Vagina (tissue), 2 donors: ENCODE measurements at places on chromosomes 7 and 10.
A peak's percentile ranks its signal among the peaks of the same experiment; 100 is the strongest.

- H3K36me3 ChIP-seq = no peaks in the 10 kb centered on the region
- H3K27me3 ChIP-seq = no peaks in the 10 kb centered on the region
- H3K4me3 ChIP-seq = no peak overlapping the region
- H3K4me1 ChIP-seq = no peaks in the 10 kb centered on the region
- no peak overlapping the region for H3K27ac ChIP-seq
- DNase-seq = no peak
Observed at GRCh38 chr10:125797994-125798662, 22.5 kb upstream of the MMP21 start.

GRCh38 chr10:122152544-122152943 is 118.6 kb upstream of the BTBD16 start:
- H3K27ac ChIP-seq = peak overlapping the region; percentile 64
- peaks cover 70% of the 10 kb centered on the region for H3K4me1 ChIP-seq
- no peaks in the 10 kb centered on the region for H3K27me3 ChIP-seq
- H3K4me3 ChIP-seq = no peak overlapping the region

DNA sequence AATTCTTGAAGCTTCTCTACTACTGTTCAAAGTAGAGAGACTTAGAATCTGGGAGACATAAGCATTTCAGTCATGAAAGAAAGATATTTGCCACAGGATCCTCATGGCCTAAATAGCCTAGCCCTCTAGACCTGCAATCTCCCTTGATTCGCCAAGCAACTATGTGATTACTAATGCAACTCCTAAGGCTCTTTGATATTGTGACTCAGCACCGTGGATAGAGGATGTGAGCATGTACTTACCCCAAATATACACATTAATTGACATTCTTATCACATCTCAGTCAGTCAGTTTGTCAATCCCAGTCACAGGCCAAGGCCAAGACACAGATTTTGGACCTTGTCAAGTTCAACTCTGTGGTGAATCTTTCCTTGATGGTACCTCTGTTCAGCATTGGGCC is 42.6 kb downstream of the GPR37 start:
- no peak overlapping the region for H3K27ac ChIP-seq
- no peaks in the 10 kb centered on the region for H3K4me1 ChIP-seq
- no peaks in the 10 kb centered on the region for H3K27me3 ChIP-seq
- H3K36me3 ChIP-seq = no peaks in the 10 kb centered on the region
- no peak overlapping the region for H3K4me3 ChIP-seq
- no peak for DNase-seq

DNA sequence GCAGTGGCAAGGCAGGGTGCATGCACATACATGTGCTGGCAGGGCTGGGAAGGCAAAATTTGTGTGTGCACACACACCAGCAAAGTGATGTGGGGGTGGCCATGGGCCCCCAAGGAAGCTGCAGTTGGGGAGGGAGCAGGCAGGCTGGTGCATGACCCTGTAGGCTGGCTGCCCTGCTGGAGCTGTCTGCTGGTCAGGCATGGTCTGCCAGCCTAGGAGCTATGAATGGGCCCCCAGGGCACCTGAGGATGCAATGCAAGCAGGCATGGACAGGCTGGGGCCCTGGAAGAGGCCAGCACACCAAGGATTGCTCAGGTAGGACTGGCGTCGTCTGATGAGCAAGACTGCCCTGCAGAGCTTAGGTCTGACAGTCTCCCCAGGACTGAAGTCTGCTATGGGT is 18.2 kb upstream of the PPP1R3A start:
- no peak for DNase-seq
- no peak overlapping the region for H3K4me3 ChIP-seq
- H3K4me1 ChIP-seq = no peaks in the 10 kb centered on the region
- no peaks in the 10 kb centered on the region for H3K27me3 ChIP-seq
- H3K27ac ChIP-seq = no peak overlapping the region

GRCh38 chr10:109027534-109028185 is 895.7 kb downstream of the XPNPEP1 start:
- no peak for DNase-seq
- no peaks in the 10 kb centered on the region for H3K4me1 ChIP-seq
- no peaks in the 10 kb centered on the region for H3K27me3 ChIP-seq
- no peak overlapping the region for H3K4me3 ChIP-seq
- no peak overlapping the region for H3K27ac ChIP-seq

DNA sequence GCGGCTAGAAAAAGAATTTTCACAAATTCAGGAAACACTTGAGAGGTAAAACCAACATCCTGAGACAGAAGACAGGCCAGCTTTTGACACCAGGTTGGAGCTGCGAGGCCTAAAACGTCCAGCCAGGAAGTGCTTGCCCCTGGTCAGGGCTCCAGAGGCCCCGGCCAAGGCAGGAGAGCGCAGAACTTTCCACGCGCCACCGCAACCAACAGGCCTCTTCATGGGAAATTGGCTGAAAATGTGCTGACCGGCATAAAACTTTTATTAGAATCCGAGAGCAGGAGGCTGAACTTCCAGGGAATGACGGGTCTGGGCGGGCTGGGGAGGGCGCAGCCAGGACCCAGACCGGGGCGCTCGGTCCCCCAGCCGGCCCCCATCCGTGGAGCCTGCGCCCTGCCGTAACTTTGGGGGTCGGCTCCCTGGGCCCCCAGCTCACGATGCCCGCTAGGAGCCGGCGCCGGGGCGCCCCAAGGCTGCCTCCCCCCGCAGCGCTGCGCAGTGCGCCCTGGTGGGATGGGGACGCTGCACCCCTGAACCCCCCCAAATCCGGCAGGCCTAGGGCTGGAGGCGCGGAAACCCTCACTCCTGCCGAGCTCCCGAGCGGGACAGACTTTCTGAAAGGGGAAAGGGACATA is 414.0 kb upstream of the MKI67 start:
- H3K36me3 ChIP-seq = no peaks in the 10 kb centered on the region
- H3K27ac ChIP-seq = no peak overlapping the region
- peaks cover 4% of the 10 kb centered on the region for H3K27me3 ChIP-seq
- no peak overlapping the region for H3K4me3 ChIP-seq

GRCh38 chr10:119305860-119306513 is 98.6 kb downstream of the GRK5 start:
- DNase-seq = no peak
- peak overlapping the region; percentile 71 for H3K27ac ChIP-seq
- no peak overlapping the region for H3K4me3 ChIP-seq
- H3K27me3 ChIP-seq = no peaks in the 10 kb centered on the region

GRCh38 chr10:78458983-78459638 is 425.4 kb downstream of the RPS24 start:
- H3K36me3 ChIP-seq = no peaks in the 10 kb centered on the region
- H3K4me1 ChIP-seq = no peaks in the 10 kb centered on the region
- no peak for DNase-seq
- no peak overlapping the region for H3K4me3 ChIP-seq

GRCh38 chr7:150974468-150975391 is 3.4 kb downstream of the KCNH2 start:
- DNase-seq = no peak
- H3K4me3 ChIP-seq = peak overlapping the region; percentile 52
- no peaks in the 10 kb centered on the region for H3K36me3 ChIP-seq
- peaks cover 38% of the 10 kb centered on the region for H3K4me1 ChIP-seq

DNA sequence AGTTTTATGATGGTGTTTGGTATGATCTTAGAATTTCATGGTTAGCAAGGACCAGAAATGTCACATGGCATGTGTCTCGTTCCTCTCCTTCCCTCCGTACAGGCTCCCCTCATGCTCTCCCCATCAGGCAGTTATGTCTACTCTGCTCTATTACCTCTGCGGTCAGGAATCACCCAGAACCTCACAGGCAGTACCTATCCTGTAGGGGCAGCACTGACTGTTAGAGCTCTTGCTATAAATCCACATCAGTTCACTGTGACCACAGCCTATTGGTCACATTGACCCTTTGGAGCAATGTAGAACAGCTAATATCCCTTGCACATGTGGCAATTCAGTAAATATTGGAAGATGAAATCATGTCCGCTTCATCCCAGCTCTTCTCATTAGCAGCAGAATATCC is 151.8 kb downstream of the WNT2 start:
- H3K4me3 ChIP-seq = no peak overlapping the region
- peaks cover 6% of the 10 kb centered on the region for H3K4me1 ChIP-seq

DNA sequence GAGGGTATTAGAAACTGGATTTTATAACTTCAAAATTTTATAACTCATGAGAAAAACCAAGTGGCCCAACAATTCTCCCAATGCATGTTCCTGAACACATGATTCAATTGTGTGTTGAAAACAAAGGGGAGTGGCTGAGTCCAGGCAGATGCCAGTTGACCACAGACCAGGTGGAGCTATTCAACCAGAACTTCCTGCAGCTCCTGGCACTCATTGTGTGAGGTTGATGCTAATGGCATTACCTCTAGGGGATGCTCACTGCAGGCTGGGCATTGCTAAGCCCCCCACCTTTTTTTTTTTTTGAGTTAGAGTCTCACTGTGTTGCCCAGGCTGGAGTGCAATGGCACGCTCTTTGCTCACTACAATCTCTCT is 20.3 kb downstream of the MYOF start:
- no peak for DNase-seq
- no peak overlapping the region for H3K4me3 ChIP-seq
- H3K4me1 ChIP-seq = peaks cover 95% of the 10 kb centered on the region
- no peaks in the 10 kb centered on the region for H3K27me3 ChIP-seq
- peak overlapping the region; percentile 94 for H3K27ac ChIP-seq

GRCh38 chr10:125005312-125006187 is 63.6 kb downstream of the ZRANB1 start:
- H3K4me1 ChIP-seq = peaks cover 65% of the 10 kb centered on the region
- H3K27me3 ChIP-seq = no peaks in the 10 kb centered on the region
- H3K4me3 ChIP-seq = no peak overlapping the region

GRCh38 chr7:142537760-142538159 is 211.5 kb upstream of the PRSS1 start:
- no peaks in the 10 kb centered on the region for H3K27me3 ChIP-seq
- no peak for DNase-seq
- no peak overlapping the region for H3K4me3 ChIP-seq
- no peaks in the 10 kb centered on the region for H3K4me1 ChIP-seq

DNA sequence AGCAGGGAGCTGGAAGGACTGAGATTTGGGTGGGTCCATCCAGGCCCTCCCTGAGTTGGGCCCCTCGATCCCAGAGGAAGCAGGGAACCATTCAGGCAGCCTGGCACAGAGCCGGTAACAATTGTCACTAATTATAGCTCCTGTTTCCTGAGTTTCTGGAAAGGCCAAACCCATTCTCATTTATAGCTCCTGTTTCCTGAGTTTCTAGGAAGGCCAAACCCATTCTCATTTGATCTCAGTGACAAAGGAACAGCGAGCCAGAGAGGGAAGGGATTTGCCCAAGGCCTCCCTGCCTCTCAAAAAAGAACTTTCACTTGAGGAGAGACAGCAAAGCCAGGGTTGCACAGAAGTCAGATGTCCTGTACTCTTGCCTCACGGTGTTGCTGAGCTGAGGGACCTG is 521.9 kb downstream of the TYW1 start:
- no peaks in the 10 kb centered on the region for H3K27me3 ChIP-seq
- no peak overlapping the region for H3K27ac ChIP-seq
- H3K4me3 ChIP-seq = no peak overlapping the region
- H3K4me1 ChIP-seq = no peaks in the 10 kb centered on the region

GRCh38 chr7:158394936-158395335 is 192.7 kb downstream of the PTPRN2 start:
- H3K27me3 ChIP-seq = no peaks in the 10 kb centered on the region
- H3K27ac ChIP-seq = no peak overlapping the region
- H3K4me3 ChIP-seq = no peak overlapping the region

- no peaks in the 10 kb centered on the region for H3K36me3 ChIP-seq
- no peaks in the 10 kb centered on the region for H3K27me3 ChIP-seq
- DNase-seq = no peak
- peaks cover 45% of the 10 kb centered on the region for H3K4me1 ChIP-seq
- H3K27ac ChIP-seq = peak overlapping the region; percentile 100
- peak overlapping the region; percentile 89 for H3K4me3 ChIP-seq
Observed at GRCh38 chr10:101032637-101033224, 1.7 kb downstream of the SFXN3 start.

GRCh38 chr7:12584930-12585329 is 14.4 kb downstream of the SCIN start:
- H3K4me3 ChIP-seq = no peak overlapping the region
- H3K27ac ChIP-seq = no peak overlapping the region
- no peaks in the 10 kb centered on the region for H3K36me3 ChIP-seq
- H3K27me3 ChIP-seq = no peaks in the 10 kb centered on the region
- DNase-seq = no peak

GRCh38 chr7:143490717-143491306 is 13.1 kb downstream of the TAS2R41 start:
- H3K27me3 ChIP-seq = no peaks in the 10 kb centered on the region
- H3K27ac ChIP-seq = no peak overlapping the region
- no peak overlapping the region for H3K4me3 ChIP-seq
- no peak for DNase-seq
- no peaks in the 10 kb centered on the region for H3K36me3 ChIP-seq
- peaks cover 13% of the 10 kb centered on the region for H3K4me1 ChIP-seq

DNA sequence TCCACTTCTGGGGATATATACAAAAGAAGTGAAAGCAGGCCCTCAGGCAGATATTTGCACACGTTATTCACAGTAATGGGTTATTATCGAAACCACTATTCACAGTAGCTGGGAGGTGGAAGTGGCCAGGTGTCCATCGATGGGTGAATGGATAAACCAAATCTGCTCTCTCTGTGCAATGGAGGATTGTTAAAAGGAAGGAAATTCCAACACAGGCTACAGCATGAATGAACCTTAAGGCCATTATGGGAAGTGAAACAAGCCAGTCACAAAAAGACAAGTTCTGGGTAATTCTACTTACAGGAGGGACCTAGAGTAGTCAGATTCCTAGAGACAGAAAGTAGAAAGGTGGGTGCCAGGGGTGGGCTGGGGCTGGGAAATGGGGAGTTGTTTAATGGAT is 48.5 kb upstream of the BHLHA15 start:
- no peaks in the 10 kb centered on the region for H3K27me3 ChIP-seq
- H3K4me3 ChIP-seq = no peak overlapping the region
- no peak overlapping the region for H3K27ac ChIP-seq
- H3K4me1 ChIP-seq = peaks cover 19% of the 10 kb centered on the region
- no peak for DNase-seq

GRCh38 chr7:35648367-35648766 is 46.6 kb downstream of the HERPUD2 start:
- H3K27ac ChIP-seq = peak overlapping the region; percentile 49
- H3K36me3 ChIP-seq = no peaks in the 10 kb centered on the region
- no peak for DNase-seq
- peaks cover 27% of the 10 kb centered on the region for H3K4me1 ChIP-seq

GRCh38 chr7:151119902-151120301 is 33.6 kb downstream of the AGAP3 start:
- H3K4me1 ChIP-seq = peaks cover 26% of the 10 kb centered on the region
- H3K36me3 ChIP-seq = peaks cover 48% of the 10 kb centered on the region
- no peak overlapping the region for H3K27ac ChIP-seq
- H3K27me3 ChIP-seq = no peaks in the 10 kb centered on the region

- H3K4me3 ChIP-seq = no peak overlapping the region
- DNase-seq = no peak
- H3K4me1 ChIP-seq = peaks cover 73% of the 10 kb centered on the region
- H3K27ac ChIP-seq = peak overlapping the region; percentile 66
- H3K36me3 ChIP-seq = no peaks in the 10 kb centered on the region
Observed at GRCh38 chr7:129855234-129855673, 97.5 kb downstream of the UBE2H start.
